GOT3 (cell line): ENCODE measurements at places on chromosomes 7 and 10.

GRCh38 chr10:4334015-4334414 is 492.0 kb upstream of the AKR1E2 start:
- DNase-seq: no peak

GRCh38 chr7:47571331-47572093 is 10.4 kb downstream of the TNS3 start:
- DNase-seq: no peak

GRCh38 chr10:21401196-21401595 is 124.3 kb downstream of the SKIDA1 start:
- no peak for DNase-seq

DNA sequence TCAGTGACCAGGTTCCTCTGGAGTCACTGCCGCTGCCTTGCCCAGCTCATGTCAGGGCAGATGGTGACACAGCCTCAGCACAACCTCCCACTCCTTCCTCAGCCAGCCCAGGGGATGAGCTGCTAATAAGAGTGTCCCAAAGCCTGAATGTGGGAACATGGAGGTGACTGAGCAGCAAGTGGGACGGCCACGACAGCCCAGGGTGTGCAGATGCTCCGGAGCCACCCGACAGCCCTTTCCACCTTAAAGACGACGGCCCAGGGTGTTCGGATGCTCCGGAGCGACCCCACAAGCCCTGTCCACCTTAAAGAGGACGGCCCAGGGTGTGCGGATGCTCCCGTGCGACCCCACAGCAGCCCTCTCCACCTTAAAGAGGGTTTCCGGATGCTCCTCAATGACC is 89.2 kb downstream of the DIP2C start:
- DNase-seq: no peak

GRCh38 chr7:4550117-4550516 is 132.0 kb upstream of the FOXK1 start:
- no peak for DNase-seq

DNA sequence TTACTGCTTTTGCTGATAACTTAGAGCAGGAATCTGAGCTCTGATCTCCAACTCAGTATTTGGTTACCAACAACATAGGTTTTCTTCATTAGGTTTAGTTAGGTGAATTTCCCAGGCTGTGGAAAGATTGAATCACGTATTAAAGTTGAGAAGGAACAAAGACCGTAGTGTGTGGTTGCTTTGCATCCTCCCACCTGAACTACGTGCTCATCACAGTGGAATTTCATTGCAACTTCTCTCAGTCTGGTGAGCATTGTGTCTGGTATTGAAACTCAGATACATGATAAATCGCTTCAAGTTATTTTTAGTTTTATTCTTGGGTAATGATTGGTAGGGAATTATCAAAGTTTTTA is 139.4 kb upstream of the AKR1E2 start:
- DNase-seq: no peak

DNA sequence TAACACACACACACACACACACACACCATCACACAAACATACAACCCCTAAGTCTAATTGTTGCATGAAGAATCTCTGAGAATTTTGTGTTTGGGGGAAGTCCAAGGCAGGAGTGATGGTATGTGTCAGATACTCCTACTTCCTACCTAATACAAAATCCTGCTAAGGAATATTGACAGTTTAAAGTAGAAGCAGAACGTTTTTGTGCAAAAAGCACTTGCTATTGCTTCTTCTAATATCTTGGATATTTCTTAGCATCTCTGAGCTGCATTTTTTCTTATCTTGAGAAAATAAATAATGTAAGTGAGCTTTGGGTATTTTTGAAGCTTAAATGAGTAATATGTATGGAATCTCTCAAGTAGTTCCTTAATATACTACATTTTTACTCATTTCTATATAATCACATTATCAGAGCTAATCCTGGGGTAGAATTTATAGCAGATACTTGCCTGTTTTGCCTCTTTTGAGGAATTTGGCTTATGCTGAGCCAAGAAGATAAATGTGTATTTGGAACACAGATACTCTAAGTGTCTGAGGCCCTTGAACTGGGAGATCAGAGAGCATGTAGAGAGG is 212.3 kb downstream of the DKK1 start:
- DNase-seq: no peak

- DNase-seq: no peak
Observed at GRCh38 chr10:71245420-71246325, 33.3 kb downstream of the UNC5B start.

- peak; percentile 53 for DNase-seq
Observed at GRCh38 chr7:1432411-1433082, 26.7 kb downstream of the MICALL2 start.

GRCh38 chr10:12559578-12560178 is 210.3 kb downstream of the CAMK1D start:
- DNase-seq: no peak

DNA sequence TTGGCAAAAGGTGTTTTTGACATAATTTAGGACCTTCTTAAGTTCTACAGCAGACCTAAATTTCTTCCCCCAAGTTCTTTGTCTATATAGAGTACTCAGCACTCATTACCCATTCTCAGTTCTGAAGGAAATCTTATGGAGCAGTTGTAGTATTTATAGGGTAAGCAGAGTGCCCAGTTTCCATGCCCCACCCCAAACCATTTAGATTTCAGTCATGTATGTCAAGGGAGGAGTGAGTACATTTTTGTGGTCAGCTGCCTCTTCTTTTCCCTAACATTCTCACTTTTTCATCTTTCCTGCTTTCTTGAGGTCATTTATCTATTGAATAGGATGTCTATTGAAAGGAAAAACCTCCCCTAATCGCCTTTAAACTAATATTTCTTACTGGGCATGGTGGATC is 83.3 kb downstream of the KAT6B start:
- no peak for DNase-seq

DNA sequence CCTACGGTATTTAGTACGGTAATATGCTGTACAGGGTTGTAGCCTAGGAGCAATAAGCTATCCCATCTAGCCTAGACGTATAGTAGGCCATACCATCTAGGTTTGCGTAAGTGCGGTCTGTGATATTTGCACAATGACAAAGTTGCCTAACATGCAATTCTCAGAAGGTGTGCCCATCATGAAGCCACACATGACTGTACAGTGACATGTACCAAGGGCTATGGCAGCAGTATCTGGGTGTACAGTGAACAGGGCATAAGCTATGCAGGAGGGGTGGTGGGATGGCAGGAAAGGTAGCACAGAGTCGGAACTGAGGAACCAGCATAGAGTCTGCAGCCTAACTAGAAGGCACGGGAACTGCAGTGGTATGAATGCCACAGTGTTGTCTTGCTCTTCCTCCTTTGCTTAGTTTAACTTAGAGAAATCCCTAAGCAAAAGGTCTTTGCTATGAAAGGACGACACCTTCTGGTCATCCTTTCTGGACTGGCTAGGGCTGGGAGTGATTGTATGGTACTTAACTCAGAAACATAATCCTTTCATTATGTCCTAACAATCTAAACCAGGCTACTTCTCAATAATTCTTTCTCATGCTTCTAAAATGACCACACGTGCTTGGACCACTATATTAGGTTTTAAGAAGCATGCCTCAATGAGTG is 93.5 kb downstream of the DYNC1I1 start:
- DNase-seq: no peak

- DNase-seq: no peak
Observed at GRCh38 chr7:83827036-83827435, 178.1 kb upstream of the SEMA3E start.

- no peak for DNase-seq
Observed at GRCh38 chr7:134186027-134186426, 58.9 kb downstream of the LRGUK start.

DNA sequence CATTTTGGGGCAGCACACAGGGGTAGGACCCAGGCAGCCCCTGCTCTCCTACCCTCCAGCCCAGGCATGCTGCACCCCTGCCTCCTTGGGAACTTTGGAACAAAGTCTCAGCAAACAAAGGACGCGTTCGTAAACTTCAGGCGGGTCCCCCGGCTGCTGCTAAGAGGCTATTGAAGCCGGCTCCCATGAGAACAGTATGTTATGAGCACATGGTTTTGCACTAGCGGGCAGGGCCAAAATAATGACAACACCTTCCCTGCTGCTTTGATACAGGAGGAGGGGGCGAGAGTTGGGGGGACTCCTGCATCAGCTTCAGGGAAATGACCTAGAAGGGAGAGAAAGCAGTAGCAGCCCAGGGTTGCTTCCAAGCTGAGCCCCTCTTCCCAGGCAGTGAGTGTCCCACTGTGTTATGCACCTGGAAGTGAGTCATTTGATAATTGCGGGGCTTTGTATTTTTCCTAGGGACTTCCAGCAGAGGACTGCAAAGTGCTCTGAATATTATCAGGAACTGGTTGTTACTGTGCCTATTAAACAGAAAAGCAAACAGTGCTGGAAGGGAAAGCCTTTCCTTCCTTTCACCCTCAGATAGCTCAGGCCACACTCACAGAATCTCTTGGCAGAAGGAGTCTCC is 6.9 kb downstream of the ITPRIP start:
- no peak for DNase-seq

DNA sequence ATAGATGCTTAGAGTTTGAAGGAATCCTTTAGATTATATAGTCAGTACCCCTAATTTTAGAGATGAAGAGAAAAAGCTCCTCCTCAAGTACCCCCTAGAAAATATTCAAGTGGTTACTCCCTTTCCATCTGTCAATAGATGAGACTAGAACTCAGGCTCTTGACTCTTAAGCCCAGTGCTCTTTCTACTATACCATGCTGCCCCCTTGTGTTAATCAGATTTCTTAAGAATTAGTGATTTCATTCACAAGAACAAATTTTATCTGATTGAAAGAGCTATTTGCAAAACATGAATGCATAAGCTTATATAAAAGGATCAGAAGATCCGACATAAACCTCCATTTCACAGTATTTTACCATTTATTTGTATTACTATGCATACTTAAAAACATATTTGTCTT is 179.3 kb downstream of the TFEC start:
- no peak for DNase-seq

DNA sequence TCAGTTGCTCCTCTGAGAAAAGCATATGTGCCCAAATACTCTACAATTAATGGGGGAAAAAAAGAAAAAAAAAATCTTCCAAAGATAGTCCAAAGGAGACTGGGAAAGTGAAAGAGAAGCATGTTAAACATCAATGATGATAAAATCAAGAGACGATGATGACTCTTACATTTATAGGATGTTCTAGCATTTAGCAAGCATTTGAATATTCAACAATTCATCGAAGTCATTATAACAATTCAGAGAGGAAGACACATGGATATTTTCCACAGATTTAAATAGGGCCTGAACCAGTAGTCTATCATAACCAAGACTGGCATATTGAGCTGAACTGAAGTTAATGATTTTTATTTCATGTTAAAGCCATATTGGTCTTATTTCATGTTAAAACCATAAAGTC is 528.4 kb downstream of the INHBA start:
- no peak for DNase-seq

- DNase-seq: no peak
Observed at GRCh38 chr7:130921391-130922180, 187.6 kb upstream of the KLF14 start.

DNA sequence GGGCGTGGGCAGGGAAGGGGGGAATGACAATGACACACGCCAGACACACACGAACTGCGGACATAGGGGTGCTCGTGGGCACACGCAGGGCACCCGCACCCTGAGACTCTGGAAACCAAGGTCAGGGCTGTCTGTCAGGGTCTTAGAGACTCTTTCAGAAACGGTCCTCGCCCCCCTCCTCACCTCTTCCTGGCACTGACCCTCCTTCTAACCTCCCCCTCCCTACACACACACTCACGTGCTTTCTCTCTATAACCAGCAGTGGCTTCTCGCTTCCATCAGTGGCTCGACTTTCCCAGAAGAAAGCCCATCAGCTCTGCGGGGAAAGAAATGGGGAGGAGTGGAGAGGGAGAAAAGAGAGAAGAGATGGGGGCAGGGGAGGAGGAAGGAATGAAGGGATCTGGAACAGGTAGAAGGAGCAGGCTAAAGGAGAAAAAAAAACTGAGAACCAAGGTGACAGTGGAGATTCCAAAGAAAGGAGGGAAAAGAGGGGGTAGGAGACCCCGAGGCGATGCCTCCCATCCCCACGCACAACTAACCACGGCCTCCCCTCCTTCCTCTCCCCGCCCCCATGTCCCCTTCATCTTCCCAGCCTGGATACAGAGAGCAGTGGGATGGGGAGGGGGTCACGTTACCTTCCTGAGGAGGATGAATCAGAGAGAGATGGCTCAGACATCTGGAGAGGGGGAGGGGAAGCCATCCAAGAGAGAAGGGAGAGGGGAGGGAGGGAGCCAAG is 1.7 kb upstream of the VGF start:
- DNase-seq: no peak

- no peak for DNase-seq
Observed at GRCh38 chr7:43211286-43211685, 98.8 kb downstream of the HECW1 start.

DNA sequence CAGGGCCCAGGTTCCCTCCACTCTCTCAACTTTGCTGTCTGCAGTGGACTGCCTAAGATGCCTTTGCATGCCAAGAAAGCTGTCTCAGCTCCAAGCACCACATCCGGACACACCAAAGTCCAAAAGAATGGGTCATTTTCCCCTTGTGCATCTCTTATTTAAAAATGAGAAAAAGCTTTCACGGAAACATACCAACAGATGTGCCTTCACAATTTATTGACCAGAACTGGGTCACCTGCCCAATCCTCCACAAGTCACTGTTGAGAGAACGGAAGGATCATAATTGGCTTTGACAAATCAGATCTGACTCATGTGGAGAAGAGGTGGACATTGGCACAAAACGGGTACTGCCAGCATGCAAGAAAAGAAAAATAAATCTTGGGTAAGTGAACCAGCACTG is 258.3 kb downstream of the SNX13 start:
- DNase-seq: no peak

DNA sequence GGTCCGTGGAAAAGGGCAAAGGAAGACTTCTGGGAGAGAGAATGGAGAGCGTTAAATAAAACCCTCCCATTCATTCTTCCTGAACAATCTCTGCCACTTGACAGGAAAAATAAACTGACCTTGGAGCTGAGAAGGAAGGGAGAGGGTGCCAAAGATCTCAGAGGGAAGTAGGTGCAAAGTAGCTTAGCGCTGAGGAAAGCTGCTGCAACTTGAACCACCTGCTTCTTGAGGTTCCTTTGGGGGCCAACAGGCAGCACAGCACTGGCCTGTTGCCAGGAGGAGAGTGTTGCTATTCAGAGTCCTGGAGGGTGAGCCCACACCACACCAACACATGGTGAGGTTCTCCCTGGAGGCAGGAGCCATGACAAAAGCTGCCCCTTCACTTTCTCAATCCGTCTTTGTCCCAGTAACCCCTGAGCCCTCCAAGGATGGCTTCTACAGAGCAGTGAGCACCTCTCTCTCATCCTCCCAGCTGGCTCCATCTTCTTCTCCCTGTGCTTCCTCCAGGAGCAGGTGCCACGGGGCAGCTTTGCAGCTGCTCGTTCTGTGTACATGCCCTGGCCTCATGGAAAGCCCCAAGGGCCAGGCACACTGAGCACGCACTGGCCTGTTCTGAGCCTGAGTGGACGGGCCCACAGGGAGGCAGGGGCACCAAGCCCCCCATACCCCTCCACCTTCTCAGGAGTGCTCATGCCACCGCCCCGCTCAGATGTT is 101.3 kb downstream of the STRA8 start:
- DNase-seq: no peak

- DNase-seq: no peak
Observed at GRCh38 chr7:56287429-56288138, 171.4 kb upstream of the NUPR2 start.

- DNase-seq: no peak
Observed at GRCh38 chr10:129742742-129743550, 221.1 kb downstream of the EBF3 start.

- no peak for DNase-seq
Observed at GRCh38 chr10:67923551-67923950, 39.1 kb downstream of the SIRT1 start.
